Stimulated activated CD4-positive, alpha-beta T cell treated with anti-CD3 and anti-CD28 coated beads, Interleukin-1b, Interleukin-23, amount 100 ng/mL, for 24 hours (primary cell): ENCODE measurements at places on chromosomes 1 and 21.

DNA sequence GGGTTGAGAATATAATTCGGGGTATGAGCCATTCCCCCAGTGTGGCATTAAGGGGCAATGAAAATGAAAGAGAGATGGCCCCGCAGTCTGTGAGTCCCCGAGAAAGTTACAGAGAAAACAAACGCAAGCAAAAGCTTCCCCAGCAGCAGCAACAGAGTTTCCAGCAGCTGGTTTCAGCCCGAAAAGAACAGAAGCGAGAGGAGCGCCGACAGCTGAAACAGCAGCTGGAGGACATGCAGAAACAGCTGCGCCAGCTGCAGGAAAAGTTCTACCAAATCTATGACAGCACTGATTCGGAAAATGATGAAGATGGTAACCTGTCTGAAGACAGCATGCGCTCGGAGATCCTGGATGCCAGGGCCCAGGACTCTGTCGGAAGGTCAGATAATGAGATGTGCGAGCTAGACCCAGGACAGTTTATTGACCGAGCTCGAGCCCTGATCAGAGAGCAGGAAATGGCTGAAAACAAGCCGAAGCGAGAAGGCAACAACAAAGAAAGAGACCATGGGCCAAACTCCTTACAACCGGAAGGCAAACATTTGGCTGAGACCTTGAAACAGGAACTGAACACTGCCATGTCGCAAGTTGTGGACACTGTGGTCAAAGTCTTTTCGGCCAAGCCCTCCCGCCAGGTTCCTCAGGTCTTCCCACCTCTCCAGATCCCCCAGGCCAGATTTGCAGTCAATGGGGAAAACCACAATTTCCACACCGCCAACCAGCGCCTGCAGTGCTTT, 9.4 kb downstream of the PROX1 start:
- DNase-seq = no peak

DNA sequence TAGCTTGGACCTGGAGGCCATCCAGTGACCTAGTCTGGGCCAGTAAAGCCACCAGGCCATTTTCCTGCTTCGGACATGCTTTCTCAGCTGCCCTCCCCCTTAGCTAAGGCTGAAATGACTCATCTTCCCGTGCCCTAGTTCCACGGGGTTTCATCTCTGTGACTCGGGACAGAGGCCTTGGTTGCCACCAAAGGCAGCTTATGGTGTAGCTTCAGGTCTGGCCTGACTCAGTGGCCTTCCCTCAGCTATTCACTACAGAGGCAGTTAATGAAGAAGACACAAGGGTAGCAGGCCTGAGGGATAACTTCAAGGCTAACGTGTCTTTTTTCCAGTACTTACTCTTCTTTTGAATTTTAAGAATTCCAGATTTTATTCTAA, 82.4 kb downstream of the PBX1 start:
- no peak for DNase-seq

- no peak for DNase-seq
Measured at GRCh38 chr1:224054611-224055010, 59.3 kb upstream of the FBXO28 start.

GRCh38 chr1:19439464-19440171, 45.7 kb downstream of the CAPZB start:
- DNase-seq = no peak

- DNase-seq = no peak
Measured at GRCh38 chr21:42633858-42634257, 19.6 kb upstream of the PDE9A start.

DNA sequence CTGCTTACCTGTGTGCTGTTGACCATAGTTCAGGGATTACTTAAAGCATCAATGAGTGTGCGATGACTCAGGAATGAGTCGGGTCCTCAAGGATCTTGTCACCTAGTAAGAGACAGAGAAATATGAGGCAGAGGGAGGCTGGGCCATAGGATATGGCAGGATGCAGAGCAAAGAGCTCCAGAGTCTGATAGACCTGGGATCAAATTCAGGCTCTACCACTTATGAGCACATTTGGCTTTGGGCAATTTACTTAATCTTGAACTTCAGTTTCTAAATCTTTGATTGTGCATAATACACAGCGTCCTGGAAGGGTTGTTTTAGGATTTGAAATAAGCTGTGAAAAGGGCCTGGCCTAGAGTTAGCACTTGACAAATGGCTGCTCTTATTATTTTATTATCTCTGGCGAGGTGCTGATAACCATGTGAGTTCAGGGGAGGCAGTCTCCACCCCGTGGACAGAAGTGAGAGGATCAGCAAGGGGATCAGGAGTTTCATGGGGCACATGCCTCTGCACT, 94.5 kb downstream of the ROR1 start:
- no peak for DNase-seq

- no peak for DNase-seq
Measured at GRCh38 chr1:208044589-208045462, 133.9 kb upstream of the CD34 start.

- DNase-seq = no peak
Measured at GRCh38 chr1:184166485-184166884, 115.0 kb downstream of the TSEN15 start.

DNA sequence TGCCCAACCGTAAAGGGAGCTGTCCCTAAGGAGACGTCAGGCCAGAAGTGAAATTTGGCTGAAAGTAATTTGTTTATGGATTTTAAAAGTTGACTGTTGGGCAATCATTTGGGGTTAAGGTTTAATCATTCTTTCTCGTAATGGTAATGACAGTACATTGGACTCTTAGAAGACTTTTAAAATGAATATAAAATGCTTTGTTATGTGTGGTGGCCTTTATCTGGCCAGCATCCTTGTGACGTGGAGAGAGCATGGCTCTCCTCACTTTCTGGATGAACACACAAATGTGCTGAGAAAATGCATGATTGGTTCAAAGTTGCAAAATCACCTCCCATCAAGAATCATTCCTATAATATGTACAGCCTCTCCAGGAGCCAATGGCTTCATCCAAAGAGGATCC, 160.2 kb downstream of the DHRS3 start:
- DNase-seq = no peak

DNA sequence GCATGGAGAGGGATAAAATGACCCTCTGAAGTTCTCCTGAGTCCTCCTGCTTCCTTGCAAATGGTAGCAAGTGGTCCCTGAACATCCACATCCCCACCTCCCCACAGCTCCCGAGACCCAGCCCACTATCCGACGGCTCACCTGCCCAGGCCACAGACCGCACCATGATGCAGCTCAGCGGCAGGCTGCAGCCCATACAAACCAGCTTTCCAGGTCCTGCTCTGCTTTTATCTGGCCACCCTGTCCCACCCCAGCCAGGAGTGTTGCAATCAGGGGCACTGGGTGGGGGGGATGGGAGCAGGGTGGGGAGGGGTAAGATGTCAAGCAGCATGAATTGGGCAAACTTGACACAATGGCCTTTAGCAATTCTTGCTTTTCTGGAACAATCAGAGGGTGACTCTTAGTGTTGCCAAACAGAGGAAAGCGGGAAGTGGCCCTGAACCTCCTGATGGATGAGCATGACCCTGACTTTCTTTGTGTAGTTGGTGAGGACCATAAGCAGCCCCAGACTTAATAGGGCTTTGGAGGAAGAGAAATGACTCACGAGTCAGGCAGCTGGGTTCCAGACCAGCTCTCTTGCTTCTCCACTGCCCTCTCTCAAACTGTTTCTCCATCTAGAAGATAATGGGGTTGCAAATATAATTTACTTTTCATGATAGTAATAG, at the start of gene CHIT1:
CHIT1 (minus strand) TSS at position 203 of the 665 bp plus-strand sequence; CDS start at position 166, 37 bp downstream.
- no peak for DNase-seq

- DNase-seq = no peak
Measured at GRCh38 chr1:29196863-29197589, 15.3 kb upstream of the SRSF4 start.

- no peak for DNase-seq
Measured at GRCh38 chr1:118907466-118907865, 80.7 kb downstream of the TBX15 start.

GRCh38 chr1:150268340-150268704, 494 bp downstream of the APH1A start:
- no peak for DNase-seq

GRCh38 chr1:74681851-74682250, 8.3 kb upstream of the ERICH3 start:
- DNase-seq = no peak

DNA sequence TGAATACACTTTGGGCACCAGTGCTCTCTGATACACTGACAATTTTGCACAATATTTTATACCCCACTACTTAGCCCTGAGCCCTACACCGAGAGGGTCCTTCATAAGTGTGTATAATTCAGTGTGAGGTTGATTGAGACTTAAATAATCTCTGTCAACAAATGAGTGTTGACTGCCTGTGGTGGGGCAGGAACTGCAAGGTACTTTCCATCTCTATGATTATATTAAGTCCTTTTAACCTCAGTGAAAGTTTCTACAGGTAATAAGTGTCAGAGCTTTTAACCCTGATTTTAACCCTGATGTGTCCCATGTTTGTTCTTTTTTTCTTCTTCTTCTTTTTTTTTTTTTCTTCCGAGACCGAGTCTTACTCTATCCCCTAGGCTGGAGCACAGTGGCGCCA, 5.8 kb downstream of the CASQ1 start:
- DNase-seq = no peak

DNA sequence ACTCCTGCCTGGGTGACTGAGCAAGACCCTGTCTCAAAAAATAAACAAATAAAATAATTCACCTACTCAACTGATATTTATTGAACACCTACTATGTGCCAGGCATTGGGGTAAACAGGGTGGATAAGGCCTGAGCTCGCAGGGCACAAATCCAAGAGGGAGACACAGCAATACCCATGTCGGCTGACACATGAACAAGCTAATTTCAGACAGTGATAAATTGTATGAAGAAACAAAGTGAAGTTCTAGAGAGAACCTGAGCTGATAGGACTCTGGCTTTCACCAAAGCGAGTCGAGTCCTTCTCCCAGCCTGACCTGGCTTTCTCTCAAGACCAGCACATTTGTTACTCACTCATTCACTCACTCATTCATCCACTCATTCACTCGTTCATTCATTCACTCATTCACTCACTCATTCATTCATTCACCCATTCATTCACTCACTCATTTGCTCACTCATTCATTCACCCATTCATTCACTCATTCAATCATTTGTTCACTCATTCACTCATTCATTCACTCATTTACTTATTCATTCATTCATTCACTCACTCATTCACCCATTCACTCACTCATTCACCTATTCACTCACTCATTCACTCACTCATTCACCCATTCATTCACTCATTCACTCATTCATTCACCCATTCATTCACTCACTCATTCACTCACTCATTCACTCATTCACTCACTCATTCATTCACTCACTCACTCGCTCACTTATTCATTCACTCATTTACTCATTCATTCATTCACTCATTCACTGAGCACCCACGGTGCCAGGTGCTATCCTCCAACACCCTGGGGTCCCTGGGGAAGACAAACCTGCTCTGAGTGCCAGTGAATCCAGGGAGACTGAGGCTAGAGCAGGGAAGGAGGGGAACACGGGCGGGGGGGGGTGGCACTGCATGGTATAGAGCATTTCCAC, 37.4 kb upstream of the CASZ1 start:
- no peak for DNase-seq

DNA sequence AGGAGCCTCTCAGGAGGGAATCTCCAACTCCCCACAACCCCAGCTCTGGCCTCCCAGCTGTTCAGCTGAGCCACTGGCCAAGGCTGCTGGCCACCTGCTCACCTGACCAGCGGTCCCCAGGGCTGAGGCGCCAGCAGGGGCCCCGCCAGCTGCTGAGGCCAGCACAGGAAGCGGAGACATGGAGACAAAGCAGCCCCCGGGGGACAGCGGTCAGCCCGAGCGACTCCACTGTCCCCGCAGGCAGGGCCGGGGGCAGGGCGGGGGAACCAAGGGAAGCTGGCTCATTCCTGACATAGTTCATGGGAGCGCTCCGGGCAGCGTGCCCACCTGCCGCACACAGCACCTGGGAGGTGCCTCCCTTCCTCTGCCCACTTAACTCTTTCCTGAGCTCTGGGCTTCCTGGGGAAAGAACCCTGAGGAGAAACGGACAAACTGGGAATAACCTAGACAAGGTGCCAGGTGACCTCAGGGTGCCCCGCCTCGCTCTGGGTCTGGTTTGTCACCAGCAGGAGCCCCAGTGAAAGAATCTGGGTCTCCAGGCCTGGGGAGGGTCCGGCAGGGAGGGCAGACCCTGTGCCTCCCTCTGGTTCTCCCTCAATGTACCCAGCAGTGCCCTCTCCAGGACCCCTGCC, 10.7 kb downstream of the EPHA2 start:
- no peak for DNase-seq

- no peak for DNase-seq
Measured at GRCh38 chr1:55987491-55988249, 591.7 kb downstream of the PLPP3 start.

DNA sequence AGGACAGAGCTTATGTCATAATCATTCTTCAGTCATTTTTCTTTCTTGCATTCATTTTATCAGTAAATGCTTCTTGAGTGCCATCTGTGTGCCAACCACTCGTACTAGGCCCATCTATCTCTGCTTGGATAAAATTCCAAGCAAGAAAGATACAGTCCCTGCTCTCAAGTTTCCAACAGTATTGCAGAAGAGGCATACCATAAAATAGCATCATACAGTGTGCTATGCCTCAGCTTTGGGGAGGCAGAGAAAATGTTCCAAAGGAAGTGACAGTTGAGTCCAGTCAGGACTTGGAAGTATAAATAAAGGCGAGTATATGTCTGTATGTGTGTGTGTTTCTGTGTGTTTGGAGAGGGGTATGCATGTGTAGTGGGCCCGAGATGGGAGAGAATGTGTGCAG, 113.4 kb upstream of the HOOK1 start:
- no peak for DNase-seq

GRCh38 chr1:33997127-33998036, 133.5 kb downstream of the HMGB4 start:
- no peak for DNase-seq

GRCh38 chr1:6979003-6979613, 193.9 kb downstream of the CAMTA1 start:
- no peak for DNase-seq

DNA sequence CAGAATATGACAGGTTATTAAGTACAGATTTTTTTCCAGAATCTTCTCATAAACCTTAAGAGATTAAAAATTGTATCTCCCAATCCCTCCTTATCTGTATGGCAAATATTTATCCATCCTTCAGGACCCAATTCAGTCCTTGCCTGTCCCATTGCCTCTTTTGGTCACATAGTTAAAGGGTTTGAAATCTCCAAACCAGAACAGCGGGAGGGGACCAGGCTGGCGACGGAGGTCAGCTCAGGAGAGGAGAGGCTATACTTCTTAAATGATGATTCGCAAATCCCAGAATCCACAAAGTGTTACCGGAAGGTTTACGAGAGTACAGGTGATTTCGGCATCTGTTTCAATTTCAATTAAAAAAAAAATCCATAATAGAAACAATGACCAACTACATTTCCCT, 572.7 kb downstream of the SMYD3 start:
- no peak for DNase-seq

- no peak for DNase-seq
Measured at GRCh38 chr1:14842361-14842760, 243.9 kb downstream of the KAZN start.

- DNase-seq = no peak
Measured at GRCh38 chr21:32186804-32187203, 92.0 kb downstream of the MIS18A start.

- no peak for DNase-seq
Measured at GRCh38 chr1:8091691-8092090, 65.6 kb upstream of the ERRFI1 start.

GRCh38 chr1:213423605-213424004, 372.6 kb downstream of the RPS6KC1 start:
- DNase-seq = no peak

GRCh38 chr1:175920381-175920780, 177.0 kb upstream of the TNR start:
- DNase-seq = no peak
